Body of pancreas (tissue), 4 donors: ENCODE measurements at places on chromosomes 3 and 15. TPM values are rescaled to one million over a fixed set of nuclear protein-coding genes. Genes with fewer than 3 reads are reported as not detected.

GRCh38 chr15:74200871-74201419, 1.6 kb downstream of the STRA6 start:
- no peak overlapping the region for H3K4me3 ChIP-seq
- H3K36me3 ChIP-seq, result no peaks in the 10 kb centered on the region
- peaks cover 10% of the 10 kb centered on the region for H3K4me1 ChIP-seq
- no peak overlapping the region for H3K27ac ChIP-seq
- DNase-seq, result no peak

- H3K4me3 ChIP-seq, result no peak overlapping the region
- H3K36me3 ChIP-seq, result no peaks in the 10 kb centered on the region
- H3K4me1 ChIP-seq, result no peaks in the 10 kb centered on the region
- no peak for DNase-seq
These were observed 176.1 kb downstream of the TBC1D2B start for GRCh38 chr15:77901251-77901881.

- H3K4me3 ChIP-seq, result no peak overlapping the region
- no peaks in the 10 kb centered on the region for H3K4me1 ChIP-seq
- no peak overlapping the region for H3K27ac ChIP-seq
These were observed 287.6 kb downstream of the SOX2 start for GRCh38 chr3:181999314-181999713.

DNA sequence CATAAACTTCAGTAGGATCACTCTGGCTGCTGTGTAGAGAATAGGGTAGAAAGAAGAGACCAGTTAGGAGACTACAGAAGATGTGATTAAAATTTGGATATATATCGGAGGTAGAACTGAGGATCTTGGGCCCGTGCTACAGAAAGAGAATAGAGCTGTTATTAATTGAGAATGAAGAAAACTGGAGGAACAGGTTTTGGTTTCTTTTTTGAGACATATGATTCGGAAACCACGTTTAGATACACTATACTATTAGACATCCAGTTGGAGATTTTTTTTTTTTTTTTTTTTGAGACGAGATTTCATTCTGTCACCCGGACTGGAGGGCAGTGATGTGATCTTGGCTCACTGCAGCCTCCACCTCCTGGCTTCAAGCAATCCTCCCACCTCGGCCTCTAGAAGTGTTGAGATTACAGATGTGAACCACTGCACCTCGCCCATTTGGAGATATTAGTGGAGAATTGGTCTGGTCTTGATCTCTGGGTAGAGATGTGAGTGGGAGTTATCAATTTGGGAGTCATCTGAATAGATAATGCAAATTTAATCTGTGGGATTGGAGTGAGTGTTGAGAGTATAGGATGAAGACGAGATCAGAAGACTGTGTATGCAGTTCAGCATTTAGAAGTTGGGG, 50.9 kb downstream of the TCF12 start:
- H3K4me1 ChIP-seq, result peaks cover 42% of the 10 kb centered on the region
- H3K27me3 ChIP-seq, result no peaks in the 10 kb centered on the region
- H3K36me3 ChIP-seq, result no peaks in the 10 kb centered on the region
- H3K27ac ChIP-seq, result peak overlapping the region; percentile 31
- DNase-seq, result no peak
- no peak overlapping the region for H3K4me3 ChIP-seq

Gene TMC3
- not detected for total RNA-seq

Gene GOLGA8J
- not detected for total RNA-seq

- H3K27ac ChIP-seq, result no peak overlapping the region
- H3K4me3 ChIP-seq, result no peak overlapping the region
- no peak for DNase-seq
- H3K36me3 ChIP-seq, result no peaks in the 10 kb centered on the region
These were observed 49.2 kb upstream of the PPP2R3A start for GRCh38 chr3:135916310-135916709.

GRCh38 chr3:95752199-95752598, 1062.2 kb upstream of the EPHA6 start:
- H3K4me3 ChIP-seq, result no peak overlapping the region
- H3K27ac ChIP-seq, result no peak overlapping the region
- no peaks in the 10 kb centered on the region for H3K36me3 ChIP-seq
- H3K27me3 ChIP-seq, result no peaks in the 10 kb centered on the region

DNA sequence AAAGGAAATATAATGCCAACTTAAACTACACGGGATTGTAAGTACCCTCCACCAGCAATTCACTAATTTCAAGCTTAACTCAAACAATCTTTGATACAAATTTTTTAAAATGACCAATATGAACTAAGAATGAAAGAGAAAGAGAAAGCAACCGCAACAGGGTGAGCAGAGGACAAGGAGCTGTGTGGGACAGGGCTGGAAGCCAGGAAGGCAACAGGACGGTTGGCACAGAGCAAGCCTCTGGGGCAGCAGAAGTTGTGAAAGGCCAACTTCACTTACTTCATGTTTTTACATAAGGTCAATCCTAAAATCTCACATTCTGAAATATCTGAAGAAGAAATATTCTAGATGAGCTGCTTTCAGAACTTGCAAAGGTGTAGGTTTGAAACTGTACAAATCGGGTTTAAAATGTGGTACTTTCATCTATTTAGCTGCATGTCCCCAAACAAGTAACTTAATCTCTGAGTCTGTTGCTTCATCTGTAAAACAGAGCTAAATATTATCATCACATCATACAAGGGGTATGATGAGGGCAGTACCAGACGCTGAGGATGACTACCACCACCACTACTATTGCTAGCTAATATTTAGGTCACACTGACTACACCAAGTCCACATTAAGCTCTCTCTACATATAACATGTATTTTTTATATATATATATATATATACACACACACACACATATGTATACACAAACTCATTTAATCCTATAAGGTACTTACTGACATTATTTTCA, 101.7 kb downstream of the IGSF11 start:
- H3K4me1 ChIP-seq, result peaks cover 5% of the 10 kb centered on the region
- no peaks in the 10 kb centered on the region for H3K36me3 ChIP-seq
- no peak overlapping the region for H3K27ac ChIP-seq

GRCh38 chr3:99212969-99213368, 311.5 kb upstream of the DCBLD2 start:
- no peak overlapping the region for H3K4me3 ChIP-seq
- no peak for DNase-seq
- H3K27ac ChIP-seq, result no peak overlapping the region
- H3K4me1 ChIP-seq, result no peaks in the 10 kb centered on the region
- H3K36me3 ChIP-seq, result no peaks in the 10 kb centered on the region

GRCh38 chr3:148077318-148077923, 620.3 kb upstream of the AGTR1 start:
- no peaks in the 10 kb centered on the region for H3K4me1 ChIP-seq
- no peak overlapping the region for H3K4me3 ChIP-seq
- H3K36me3 ChIP-seq, result no peaks in the 10 kb centered on the region
- no peaks in the 10 kb centered on the region for H3K27me3 ChIP-seq
- H3K27ac ChIP-seq, result no peak overlapping the region

GRCh38 chr3:115141033-115141757, 5.9 kb downstream of the ZBTB20 start:
- DNase-seq, result no peak
- peak overlapping the region; percentile 64 for H3K27ac ChIP-seq
- H3K4me1 ChIP-seq, result peaks cover 19% of the 10 kb centered on the region
- H3K36me3 ChIP-seq, result no peaks in the 10 kb centered on the region
- H3K27me3 ChIP-seq, result no peaks in the 10 kb centered on the region
